Activated gamma-delta T cell treated with anti-CD3 and anti-CD28 coated beads, Interleukin-2, amount 50 U/mL, for 16 hours (primary cell): ENCODE measurements at places on chromosomes 5 and 9.

- no peak for DNase-seq
These were observed 354.8 kb downstream of the NTRK2 start for GRCh38 chr9:85024374-85024773.

- DNase-seq: no peak
These were observed 406.9 kb upstream of the NMUR2 start for GRCh38 chr5:152811988-152812387.

DNA sequence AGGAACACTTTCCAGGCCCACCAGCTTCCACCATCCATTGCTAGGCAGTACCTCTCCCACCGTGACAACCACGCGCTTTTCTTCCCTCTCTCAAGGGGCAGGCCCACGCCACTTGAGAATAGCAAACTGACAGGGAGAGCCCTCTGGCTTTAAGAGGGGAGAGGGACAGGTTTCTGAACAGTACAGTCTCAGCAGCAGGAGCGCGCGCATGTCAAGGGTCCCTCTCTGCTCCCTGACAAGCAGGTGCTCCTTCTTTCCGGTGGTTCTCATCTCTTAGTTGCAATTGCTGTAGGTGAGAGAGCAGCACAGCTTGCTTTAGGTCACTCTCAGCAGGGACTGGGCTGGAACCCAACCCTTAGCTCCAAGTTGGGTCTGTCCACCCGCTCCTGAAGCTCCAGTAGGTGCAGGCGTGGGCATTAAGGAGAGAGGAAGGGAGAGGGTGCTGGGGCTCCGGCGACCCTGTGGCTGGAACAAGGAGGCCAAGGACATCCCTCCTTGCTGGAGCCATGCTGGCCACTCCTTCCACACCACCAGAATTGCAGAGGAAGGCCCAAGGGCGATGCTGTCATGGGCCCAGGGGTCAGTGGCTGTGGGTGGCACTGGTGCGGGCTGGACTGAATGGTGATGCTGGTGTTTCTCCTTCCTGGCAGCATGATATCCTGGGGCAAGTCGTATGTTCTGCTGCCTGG is 9.0 kb upstream of the PHF2 start:
- no peak for DNase-seq

DNA sequence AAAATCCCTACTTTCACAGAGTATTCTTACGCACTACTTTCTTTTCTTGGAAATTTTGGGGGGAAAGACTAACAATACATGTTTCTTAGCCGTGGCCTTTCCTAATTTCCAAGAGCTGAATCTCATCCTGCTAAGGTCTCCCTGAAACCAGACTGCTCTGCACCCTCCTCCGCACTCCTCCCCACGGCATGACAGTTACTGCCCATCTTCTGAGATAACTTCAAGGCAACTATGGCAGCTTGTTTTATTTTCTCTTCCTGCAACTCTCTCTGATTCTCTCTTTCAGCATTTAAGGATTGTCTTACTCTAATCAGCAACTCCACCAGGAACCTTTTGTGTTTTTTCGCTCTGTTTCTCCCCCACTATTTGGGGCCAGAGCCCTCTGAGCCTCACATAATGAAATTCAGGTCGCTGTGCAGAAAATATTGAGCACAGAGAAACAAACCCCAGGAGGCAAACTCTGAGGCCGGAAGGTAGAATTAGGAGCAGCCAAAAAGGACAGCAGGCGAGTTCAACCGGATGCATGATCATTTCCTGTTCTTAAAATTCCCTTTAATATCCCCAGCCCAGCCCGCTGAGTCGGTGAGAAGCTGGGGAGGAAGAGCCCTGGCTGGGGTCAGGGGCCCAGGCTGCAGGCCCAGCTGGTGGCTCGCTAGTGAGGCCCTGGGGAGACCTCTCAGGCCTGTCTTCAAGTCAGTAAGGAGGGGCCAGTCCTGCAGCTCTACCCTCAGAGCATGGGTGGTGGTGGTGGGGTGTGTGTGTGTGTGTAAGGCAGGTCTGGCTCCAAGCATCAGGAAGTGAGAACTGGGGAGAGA is 213.6 kb upstream of the S1PR3 start:
- DNase-seq: no peak
